ENCODE measurements at places on chromosomes 2 and 18. TPM values are rescaled to one million over a fixed set of nuclear protein-coding genes. Genes with fewer than 3 reads are reported as not detected.

DNA sequence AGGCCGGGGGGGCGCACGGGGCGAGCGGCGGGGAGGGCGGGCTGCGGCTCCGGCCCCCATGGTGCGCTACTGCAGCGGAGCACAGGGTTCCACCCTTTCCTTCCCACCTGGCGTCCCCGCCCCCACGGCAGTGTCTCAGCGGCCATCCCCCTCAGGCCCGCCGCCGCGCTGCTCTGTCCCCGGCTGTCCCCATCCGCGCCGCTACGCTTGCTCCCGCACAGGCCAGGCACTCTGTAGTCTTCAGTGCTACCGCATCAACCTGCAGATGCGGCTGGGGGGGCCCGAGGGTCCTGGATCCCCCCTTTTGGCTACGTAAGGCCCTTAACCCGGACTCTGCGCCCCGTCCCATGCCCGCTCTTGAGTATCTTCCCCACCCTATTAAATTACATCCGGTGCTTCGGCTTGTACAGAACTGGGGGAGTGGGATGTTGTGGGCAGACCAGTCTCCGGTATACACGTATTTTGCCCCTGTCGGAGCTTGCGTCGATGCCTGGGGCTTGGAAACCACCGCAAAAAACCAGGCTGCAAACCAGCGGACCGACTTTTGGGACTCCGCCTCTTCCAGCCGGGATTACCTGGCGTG is 598 bp upstream of the WBP1 start:
- H3K27me3 ChIP-seq = no peaks in the 10 kb centered on the region
- peaks cover 33% of the 10 kb centered on the region for H3K4me1 ChIP-seq
- peaks cover 27% of the 10 kb centered on the region for H3K36me3 ChIP-seq
- no peak for DNase-seq
- H3K27ac ChIP-seq = peak overlapping the region; percentile 31

DNA sequence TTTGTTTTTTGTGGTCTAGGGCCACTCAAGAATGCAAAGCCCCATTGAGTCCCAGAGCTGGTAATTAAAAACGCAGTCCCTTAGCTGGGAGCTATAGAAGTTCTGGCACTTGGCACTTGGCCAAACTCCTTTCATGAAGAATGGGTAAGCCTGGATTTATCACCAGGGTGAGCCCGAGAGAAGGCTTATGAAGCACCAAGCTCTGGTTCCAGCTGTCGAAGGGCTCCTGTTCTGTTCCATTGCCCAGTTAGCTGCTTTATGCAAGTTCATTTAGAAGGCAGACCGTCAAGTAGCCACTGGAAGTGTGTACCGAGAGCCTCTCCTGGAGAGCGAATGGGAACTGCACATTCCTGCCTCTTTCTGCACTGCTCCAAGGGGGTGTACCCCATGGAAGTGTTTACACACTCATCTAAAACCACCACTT is 14.2 kb downstream of the ECEL1 start:
- no peaks in the 10 kb centered on the region for H3K36me3 ChIP-seq
- no peak overlapping the region for H3K4me3 ChIP-seq
- H3K27me3 ChIP-seq = peaks cover 2% of the 10 kb centered on the region

GRCh38 chr2:22487036-22487435 is 897.9 kb upstream of the KLHL29 start:
- no peak overlapping the region for H3K27ac ChIP-seq
- DNase-seq = no peak
- no peaks in the 10 kb centered on the region for H3K27me3 ChIP-seq
- H3K4me3 ChIP-seq = no peak overlapping the region

DNA sequence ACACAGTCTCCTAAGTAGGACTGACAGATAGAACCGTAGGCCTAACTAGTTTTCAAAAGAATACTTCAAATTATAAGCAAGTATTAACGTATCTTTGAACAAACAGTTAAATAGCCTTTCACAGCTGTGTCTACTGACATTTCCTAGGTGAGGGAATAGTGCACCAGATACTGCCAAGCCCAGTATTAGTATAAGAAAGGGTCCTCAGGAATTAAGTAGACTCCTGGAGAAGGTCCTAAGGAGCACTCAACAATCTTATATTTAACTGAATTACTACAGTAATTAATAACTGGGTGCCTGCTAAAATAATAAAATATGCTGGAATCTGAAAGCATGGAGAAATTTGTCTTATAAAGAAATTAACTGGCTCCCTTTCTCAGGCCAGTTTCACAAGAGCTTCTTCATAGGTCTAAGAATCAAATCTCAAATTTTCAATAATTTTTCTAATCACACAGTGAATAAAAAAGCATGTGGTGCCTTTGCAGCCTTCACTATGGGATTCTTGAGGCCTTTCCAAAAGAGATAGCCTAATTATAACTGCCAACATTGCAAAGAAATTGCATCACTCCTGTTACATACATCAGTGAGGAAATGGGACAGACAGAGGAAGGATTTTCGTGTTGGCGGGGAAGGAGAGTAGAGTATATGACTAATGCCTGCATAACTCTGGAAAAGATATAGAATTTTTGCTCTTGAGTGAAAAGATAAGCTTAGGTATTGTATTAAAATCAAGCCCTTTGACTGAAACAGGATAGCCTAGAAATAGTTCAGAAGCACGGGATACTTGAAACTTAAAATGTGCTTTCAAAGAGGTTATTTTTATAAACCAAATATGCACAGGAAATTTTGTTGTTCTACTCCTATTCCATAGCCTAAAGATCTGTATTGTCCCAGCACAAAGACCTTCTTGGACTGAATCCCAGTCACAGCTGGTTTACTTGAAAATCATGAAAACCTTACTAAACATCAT is 228.6 kb upstream of the STK17B start:
- H3K4me3 ChIP-seq = no peak overlapping the region
- peak overlapping the region; percentile 65 for H3K27ac ChIP-seq
- H3K27me3 ChIP-seq = no peaks in the 10 kb centered on the region
- H3K4me1 ChIP-seq = no peaks in the 10 kb centered on the region

The FBXO48 gene
- total RNA-seq = 0.64 TPM

The TCF23 gene
- not detected for total RNA-seq

The PTRHD1 gene
- 51.4 TPM for total RNA-seq
